ENCODE measurements at places on chromosomes 6 and 20.

GRCh38 chr6:113995634-113996033 lies 24.7 kb upstream of the HDAC2 start:
- no peak for DNase-seq

DNA sequence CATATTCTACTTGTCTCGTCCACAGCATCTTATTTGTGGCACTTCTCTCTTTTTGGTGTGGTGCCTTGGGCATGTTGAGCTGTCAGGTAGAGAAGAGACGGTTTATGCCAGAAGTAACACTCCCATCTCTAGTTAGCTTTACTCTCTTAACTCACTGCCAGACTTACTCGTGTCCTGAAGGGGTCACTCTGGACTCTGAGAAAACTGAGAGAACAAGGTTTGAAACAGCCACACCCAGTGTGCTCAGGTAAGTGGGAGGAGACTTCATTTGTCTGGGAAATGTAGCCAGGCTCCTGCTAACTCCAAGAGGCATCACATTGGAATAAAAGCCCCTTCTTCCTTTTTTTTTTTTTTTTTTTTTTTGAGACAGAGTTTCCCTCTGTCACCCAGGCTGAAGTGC lies 360.8 kb downstream of the QKI start:
- DNase-seq, result no peak

DNA sequence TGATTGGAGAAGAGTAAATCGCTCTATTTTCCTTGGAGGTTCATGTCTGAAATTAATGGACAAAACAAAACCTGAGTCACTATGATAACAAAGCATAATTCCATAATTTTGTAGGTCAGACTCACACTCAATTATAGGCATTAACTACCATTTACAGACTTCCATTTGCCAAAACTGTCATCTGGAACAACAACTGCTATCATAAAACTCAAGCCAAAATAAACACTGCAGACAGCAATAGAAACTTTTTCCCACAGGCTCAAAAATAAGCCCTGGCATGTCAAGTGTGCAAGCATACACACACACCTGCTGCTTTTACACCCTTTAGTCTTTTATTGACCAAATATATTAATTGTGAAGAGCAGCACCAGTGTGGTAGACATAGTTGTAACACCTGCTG lies 7.1 kb downstream of the MRPS10 start:
- DNase-seq, result no peak

DNA sequence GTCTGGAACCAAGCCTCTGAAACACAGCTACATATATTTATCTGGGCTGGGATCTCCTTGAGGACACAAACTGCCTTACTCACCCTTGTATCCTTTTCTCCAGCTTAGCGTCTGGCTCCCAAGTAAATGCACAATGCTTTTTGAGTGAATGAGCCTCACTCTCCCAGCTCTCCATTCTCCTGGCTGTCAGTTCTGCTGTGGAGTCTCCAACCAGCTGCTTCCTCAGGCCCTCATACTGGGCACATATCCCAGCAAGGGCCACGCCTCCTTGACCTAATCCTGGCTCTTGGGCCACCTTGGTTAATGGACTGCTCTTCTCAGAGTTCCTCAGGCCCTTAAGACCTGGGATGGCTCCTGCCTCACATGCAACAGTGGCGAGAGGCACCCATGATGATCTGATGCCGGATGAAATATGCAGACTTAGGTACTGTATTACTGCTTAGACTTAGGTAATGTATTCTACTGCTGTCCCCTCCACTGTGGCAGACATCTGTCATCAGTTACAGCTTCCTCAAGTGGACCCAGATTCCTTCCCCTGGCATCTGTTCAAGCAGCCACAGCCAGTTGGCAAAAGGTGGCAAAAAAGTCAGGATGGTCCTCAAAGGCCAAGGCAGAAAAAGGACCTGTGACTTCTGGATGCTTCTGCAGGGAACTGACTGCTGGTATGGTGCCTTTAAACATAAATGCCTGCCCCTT lies 16.5 kb downstream of the SNHG17 start:
- no peak for DNase-seq

GRCh38 chr6:7073821-7074525 lies 33.8 kb upstream of the RREB1 start:
- DNase-seq, result peak; percentile 84

DNA sequence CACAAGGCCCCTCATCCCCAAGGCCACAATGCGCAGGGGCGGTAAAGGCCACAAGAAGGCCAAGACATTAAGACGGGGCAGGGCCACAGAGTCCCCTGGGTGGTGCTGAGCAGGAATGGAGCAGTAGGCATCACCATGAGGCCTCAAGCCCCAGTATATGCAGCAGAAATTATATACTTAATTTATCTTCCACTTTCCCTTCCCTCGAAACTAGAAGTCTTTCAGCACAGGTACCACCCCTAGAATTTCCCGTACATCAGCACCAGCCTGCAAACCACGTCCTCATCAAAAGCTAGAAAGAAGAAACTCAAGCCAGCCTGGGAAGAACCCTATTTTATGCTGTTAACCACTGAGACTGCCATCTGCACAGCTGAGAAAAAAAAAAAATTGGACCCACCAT lies 89.4 kb downstream of the PLG start:
- no peak for DNase-seq

GRCh38 chr6:43768983-43769525 lies 957 bp upstream of the VEGFA start:
- DNase-seq, result no peak

DNA sequence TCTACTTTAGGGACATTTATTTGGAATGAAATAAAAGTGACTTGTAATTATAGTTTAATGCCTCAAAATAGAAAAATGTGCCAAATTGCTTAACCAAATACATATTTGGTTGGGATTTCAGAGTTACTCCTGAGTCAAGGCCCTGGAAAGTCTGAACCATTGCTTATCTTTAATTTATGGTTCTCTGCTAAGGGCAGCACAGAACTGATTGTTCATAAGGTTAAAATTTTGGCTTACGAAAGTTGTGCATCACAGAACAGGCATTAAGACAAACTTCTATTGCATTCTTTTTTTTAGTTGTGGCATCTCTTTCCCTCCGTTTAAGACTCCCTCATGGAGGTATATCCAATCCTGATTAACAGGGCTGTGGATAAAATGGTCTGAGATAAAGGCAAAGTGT lies 92.2 kb upstream of the TENT5A start:
- DNase-seq, result no peak

DNA sequence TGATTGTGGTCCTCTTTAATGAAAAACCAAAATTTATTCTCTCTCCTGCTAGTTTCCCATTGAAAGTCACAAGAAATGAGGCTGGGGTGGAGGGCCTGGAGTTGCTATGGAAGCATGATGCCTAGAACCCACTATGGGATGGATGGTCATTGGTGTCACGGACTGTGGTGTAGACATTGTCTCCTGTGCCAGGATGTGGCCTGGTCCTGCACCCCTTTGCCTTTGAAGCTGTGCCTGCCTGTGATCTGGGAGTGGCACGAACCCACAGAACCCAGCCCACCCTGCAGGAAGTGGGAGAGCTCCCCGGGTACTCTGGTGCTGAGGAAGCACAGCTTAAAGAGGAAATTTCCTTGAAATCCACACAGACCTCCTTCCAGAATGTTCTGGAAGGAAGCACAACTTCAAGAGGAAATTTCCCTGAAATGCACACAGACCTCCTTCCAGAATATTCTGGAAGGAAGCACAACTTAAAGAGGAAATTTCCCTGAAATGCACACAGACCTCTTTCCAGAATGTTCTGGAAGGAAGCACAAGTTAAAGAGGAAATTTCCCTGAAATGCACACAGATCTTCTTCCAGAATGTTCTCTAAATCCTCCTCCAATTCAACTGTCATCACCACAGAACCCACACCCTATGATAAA lies 105.6 kb downstream of the CDH26 start:
- no peak for DNase-seq

GRCh38 chr6:20751293-20751935 lies 217.2 kb downstream of the CDKAL1 start:
- DNase-seq, result no peak

DNA sequence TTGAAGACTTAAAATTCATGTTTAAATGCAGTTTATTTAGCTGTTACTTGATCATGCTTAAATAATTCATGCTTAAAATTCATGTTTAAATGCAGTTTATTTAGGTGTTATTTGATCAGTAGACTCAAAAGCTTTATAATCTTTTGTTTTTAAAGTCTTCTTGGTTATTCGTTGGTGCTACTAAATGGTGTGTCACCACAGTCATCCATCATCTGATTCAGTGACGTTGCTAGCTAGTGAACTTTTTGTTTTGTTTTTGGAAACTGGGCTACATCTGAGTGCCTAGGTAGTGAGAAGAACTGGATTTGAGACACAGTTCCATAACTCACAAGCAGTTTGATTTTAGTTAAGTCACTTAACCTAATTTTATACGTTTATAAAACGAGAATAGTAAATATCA lies 20.9 kb downstream of the SCAF8 start:
- no peak for DNase-seq

GRCh38 chr6:9699888-9700287 lies 715.0 kb downstream of the TFAP2A start:
- no peak for DNase-seq

DNA sequence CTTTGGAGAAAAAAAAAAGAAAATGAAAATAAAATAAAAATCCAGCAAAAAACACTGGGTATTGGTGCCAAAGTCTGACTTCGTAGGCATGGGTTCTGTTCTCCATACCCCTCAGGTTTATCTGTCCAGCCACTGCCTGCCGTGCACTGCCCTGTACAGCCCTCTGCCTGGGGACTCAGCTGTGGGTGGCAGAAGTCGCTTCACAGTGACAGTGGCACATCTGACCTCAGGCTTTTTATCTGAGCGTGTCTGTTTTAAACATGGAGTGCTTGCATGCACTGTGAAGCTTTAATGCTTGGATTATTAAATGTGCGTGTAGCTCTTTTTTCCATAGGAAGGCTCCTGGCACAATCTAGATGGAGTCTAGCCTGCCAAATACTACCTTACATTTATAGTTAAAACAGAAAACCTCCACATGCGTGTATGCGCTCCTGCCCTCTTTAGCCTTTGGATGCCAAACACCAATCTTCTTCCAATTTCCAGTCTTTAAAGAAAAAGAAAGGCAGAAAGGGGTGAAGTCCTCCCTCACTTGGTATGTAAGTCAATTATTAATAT lies 375.5 kb downstream of the UTRN start:
- DNase-seq, result no peak

DNA sequence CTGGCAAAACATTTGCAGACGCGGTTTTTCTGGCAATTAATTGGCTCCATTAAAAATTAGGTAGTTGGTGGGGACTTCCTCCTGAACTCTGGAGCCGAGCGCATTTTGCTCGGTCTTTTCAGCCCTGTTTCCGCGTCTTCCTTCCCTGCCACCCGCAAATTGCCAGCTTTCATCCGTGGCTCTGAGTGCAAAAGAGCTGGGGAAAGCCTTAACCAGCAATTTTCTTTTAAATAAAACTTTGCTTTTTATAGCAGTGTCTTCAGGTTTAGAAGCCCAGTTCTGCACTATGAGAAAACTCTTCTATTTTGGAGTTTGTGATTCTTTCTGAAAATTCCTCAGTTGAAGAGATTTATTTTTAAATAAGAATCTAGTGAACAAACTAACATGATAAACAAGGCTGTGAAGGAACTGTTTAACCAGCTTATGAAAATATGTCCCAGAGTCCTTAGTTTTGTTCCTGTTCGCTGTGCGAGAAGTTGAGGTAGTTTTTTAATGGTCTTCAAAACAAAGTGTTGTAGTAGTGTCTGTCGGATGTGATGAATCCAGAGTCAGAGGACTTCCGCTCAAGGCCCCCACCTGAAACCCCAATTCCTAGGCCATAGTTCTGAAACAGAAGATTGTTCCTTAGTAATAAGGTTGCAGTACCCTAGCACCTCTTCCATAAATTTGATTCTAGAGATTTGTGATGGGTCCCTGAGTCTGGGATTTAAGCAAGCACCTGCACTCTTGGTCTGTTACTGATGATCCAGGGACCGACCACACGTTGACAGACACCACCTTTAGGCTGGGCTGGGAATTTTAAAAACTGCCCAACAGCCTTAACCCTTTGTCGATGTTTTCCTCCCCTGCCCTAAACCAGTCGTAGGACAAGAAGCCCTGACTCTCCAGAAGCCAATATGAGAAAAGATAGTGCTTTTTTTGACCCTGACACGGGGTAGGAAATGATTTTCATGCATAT lies 950 bp downstream of the KCTD20 start:
- peak; percentile 40 for DNase-seq

GRCh38 chr6:3109761-3110160 lies 8.8 kb upstream of the BPHL start:
- DNase-seq, result no peak

DNA sequence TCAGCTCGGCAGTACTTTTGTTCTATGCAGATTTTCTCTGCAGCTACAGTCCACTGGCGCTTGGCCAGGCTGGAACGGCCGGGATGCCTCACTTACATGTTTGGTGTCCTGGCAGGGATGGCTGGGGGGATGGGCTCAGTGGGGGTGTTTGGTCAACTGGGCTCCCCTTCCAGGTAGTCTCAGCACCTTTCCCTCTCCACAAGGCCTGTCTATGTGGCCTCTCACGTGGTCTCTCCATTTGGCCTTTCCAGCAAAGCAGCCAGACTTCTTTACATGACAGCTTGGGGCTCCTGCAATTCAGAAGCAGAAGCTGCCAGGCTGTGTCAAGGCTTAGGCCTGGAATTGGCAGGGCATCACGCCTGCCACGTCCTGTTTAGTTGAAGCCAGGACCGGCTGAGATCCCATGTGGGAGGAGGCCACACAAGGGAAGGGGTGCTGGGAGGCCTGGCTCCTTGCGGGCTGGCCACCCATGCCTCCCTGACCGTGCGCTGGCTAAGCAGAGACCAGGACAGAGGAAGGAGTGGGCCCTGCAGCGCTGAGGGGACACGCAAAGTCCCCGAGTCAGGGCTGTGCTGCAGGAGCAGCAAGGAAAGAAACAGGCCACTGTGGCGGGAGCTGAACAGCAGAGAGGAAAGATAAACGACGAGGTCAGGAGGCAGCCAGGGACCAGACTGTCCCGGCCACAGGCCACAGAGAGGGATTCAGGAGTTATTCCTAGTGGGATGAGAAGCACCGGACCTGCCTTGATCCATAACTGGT lies 38.9 kb downstream of the MGME1 start:
- no peak for DNase-seq

Measured in activated naive CD4-positive, alpha-beta T cell treated with anti-CD3 and anti-CD28 coated beads for 36 hours (primary cell).